ENCODE measurements at places on chromosomes 1 and 21.

DNA sequence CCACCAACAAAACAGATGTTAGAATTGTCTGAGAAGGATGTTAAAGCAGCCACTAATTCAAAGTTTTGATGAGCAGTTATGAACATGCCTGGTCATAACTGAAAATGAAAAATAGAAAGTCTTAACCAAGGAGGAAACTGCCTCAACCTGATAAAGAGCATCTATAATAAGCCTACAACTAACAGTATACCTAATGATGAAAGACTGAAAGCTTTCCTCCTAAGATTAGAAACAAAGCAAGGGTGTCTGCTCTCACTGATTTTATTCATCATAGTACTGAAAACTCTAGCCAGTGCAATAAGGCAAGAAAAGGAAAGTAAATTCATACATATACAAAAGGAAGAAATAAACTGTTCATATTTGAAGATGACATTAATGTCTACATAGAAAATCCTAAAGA, 82.0 kb downstream of the KCNK1 start:
- DNase-seq = no peak

- DNase-seq = no peak
Measured at GRCh38 chr1:1391225-1391624, 7.9 kb downstream of the CCNL2 start.

DNA sequence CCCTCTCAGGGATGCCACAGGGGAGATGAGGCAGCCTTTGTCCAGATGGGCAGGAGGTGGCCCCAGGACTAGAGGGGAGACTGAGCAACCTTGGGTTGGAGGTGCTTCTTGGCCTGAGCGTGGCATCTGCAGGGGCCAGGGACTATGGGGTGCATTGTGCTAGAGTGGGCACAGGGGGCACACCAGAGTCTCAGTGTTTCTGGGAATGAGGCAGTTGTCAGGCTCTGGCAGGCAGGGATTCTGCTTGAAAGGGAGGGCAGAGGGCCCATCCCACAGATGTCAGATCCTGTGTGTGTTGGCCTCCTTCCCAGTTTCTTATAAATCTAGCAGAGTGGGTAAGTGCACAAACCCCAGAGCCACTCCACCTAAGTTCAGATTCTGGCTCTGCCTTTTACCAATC, 13.7 kb downstream of the LGR6 start:
- DNase-seq = no peak

DNA sequence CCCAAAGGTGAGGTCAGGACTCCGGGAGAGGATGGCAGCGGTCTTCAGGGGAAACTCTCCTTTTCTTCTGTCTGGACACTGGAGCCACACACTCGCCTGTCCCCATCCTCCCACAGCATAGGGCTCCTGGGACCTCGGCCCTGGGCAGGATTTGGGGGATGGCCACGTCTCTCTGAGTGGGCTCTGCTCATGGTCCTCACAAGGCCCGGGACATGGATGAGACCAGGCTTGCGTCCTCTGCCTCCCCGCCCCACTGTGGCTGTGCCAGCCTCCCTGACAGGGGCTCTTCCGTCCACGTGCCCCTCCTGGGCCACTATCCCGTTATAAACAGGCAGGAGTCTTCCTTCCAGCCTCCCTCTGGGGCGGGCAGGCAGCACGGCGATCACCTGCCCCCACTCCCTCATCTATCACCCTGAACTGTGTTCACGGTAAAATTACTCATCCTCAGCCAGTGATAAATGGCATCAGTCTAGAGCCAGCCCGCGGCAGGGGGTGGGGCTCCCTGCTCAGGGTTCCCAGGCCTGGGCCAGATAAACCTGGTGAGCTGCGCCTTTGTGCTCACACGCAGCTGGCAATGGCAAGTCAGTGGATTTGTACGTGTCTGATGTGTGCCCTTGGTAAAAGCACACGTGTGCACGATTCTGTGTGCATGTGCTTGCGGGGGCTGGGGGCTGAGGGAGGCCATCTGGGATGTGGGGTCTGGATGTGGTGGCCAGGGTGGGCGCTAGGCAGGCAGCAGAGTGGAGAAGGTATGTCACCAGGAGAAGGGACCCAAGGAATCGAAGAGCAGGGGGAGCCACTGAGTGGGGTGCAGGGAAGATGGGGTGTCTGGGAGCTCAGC, 12.6 kb upstream of the SAMD11 start:
- no peak for DNase-seq

DNA sequence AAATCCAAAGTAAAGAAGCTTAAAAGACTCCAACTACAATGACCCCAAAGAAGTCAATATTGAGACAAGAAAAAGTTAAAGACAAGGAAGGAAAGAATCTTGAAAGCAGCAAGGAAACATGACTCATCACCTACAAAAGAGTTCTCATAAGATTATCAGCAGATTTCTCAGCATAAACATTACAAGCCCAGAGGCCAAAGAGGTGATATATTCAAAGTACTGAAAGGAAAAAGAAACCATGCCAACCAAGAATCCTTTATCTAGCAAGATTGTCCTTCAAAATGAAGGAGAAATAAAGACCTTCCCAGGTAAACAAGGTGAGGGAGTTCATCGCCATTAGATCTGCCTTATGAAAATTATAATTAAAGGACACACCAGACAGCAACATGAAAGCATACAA, 49.8 kb downstream of the CSMD2 start:
- DNase-seq = no peak

- DNase-seq = no peak
Measured at GRCh38 chr1:33244809-33245186, 11.5 kb upstream of the ZNF362 start.

DNA sequence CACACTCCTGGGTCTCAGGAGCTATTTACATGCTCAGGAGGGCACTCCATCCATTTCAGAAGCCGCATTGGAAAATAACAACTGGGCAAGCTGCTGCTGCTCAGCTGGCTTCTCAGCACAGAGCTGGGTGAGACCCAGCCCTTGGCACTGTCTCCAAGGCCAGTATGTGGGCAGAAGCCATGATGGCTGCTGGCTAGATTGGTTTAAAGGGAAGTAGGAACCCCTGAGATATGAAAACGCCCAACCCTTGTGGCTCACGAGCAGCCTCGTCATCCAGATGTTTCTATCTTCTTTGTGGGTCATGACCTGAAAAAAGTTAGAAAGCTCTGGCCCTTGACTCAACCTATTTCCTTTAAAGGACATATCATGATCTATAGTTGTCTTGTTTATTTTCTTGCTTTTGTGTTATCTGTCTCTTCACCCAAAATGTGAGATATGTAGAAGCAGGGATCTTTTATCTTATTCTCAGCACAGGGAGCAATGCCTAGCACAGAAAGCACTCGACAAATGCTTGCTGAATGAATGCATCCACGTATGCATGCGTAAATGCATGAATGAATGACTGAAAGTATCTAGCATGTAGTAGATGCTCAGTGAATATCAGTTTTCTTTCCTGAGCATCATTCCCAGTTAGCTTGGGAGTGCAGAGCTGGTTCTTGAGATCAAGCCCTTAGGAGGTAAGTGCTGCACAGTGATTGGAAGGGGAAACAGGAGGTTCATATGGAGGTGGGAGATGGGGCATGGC, 11.6 kb downstream of the MYBPH start:
- no peak for DNase-seq

GRCh38 chr1:13797397-13797796, 97.4 kb downstream of the PRDM2 start:
- no peak for DNase-seq

- no peak for DNase-seq
Measured at GRCh38 chr1:183945428-183946319, 91.9 kb downstream of the COLGALT2 start.

DNA sequence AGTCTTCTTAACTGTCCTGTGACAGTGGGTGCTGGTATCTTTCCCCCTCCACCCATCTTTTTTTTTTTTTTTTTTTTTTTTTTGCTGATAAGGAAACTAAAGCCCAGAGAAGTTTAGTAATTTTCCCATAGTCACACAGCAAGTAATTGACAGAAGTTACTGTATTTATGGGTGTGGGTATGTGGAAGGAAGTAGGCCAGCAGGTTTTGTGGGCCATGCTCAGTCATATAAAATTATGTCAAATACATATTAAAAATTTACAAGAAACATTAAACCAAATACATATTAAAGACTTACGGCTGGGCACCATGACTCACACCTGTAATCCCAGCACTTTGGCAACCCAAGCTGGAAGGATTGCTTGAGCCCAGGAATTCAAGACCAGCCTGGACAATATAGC, 51.5 kb downstream of the KAZN start:
- DNase-seq = no peak

- DNase-seq = no peak
Measured at GRCh38 chr21:45278156-45278911, 9.4 kb downstream of the POFUT2 start.

DNA sequence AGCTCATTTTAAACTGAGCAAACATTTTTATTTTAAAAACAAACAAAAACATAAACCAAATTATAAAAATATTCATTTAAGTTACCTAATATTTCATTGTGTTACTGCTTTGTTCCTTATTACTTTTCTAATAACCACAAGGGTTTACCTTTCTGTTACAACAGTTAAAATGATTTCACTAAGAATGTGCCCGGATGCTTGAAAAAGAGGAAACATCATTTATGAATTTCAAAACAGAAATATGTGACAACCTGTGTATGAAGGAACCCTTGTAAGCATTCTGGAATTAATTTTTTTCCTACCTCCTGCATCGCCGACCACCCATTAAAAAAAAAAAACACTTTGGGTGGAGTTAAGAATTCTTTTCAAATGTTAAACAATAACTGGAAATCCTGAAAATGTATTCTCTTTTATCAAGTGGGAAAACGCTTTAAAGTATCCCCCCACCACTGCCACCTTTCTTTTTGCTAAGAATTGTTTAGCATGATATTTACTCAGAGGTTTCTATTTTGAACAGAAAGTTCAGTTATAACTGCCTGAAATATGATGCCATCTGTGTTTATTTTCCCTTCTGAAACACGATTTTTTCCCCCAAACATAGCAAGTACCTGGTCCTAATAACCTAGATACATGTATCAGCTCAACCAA, 9.1 kb downstream of the CYYR1 start:
- DNase-seq = no peak

GRCh38 chr21:37421306-37421705, 54.7 kb downstream of the DYRK1A start:
- DNase-seq = no peak

GRCh38 chr1:156076609-156077429, 5.4 kb downstream of the MEX3A start:
- no peak for DNase-seq

DNA sequence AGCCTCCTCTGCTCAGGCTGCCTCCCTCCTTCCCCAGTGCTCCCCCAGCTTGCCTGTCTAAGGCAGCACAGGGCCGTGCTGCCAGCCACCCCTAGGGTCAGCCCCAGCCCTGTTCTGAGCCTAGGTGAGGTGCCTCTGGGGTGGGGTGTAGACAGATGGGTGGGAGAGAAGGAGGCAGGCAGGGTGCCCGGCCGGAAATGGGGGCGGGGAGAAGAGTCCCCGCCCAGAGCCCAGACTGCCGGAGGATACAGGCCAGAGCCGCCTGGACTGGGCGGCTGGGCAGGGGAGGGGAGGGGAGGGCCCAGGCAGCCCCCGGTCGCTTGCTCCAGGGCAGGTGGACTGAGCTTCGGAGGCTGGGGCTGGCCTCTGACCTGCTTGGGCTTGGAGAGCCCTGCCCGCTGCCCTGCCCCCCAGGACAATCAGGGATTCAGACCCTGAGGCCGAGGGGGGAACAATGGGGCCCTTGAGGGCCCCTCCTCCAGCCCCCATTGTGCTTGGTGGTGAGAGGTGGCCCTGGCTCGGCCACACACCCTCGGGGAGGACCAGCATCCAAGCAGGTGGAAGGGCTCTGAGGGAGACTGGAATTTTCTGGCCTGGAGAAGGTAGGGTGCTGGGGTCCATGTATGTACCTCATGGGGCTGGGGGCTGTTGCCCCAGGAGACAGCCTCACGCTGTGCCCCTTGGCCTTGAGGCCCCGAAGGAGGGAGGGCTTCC, at the start of gene GJC2:
Gene GJC2 (plus strand): TSS at position 525 of the 714 bp plus-strand sequence. CDS start 7,829 bp downstream, outside the sequence.
- no peak for DNase-seq

DNA sequence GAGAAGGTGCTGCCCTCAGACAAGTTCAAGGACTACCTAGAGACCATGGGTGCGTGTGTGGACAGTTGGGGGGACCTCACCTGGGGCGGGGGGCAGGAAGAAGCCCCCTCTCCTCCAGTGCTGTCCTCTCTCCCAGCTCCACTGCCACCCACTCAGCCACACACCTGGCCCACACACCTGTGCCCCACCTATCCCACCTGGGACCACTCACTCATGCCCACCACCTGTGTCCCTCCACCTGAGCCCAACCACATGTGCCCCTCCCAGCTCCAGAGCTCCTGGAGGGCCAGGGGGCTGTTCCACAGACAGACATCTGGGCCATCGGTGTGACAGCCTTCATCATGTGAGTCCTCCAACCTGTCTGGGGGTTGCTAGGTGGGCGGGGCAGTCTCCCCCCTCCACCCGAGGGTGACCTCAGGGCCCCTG, 29.0 kb downstream of the TRIM11 start:
- no peak for DNase-seq

GRCh38 chr1:223712850-223713474, 623 bp downstream of the CAPN2 start:
- DNase-seq = no peak

- peak; percentile 21 for DNase-seq
Measured at GRCh38 chr1:50368179-50369007, 54.9 kb downstream of the DMRTA2 start.

GRCh38 chr1:231039161-231040018, 664 bp downstream of the FAM89A start:
- DNase-seq = no peak

GRCh38 chr1:228263636-228264035, 55.8 kb downstream of the OBSCN start:
- DNase-seq = no peak

DNA sequence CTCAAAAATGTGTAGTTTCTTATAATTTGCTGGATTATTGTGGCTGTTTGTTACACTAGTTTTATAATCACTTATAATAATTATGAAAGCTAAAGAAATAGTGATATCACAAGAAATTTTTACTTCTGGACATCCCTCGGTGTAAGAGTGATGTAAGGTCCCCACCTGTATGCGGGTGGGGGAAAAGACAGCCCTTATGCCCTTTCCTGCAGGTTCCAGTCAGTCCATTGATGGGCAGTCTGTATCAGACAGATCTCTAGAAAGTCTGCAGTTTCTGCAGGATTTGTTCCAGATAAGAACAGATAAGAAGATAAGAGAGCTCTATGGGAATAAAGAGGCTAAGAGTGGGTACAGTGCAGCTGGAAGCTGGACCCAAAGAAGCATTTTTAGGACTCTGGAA, 89.3 kb downstream of the NTNG1 start:
- DNase-seq = no peak

DNA sequence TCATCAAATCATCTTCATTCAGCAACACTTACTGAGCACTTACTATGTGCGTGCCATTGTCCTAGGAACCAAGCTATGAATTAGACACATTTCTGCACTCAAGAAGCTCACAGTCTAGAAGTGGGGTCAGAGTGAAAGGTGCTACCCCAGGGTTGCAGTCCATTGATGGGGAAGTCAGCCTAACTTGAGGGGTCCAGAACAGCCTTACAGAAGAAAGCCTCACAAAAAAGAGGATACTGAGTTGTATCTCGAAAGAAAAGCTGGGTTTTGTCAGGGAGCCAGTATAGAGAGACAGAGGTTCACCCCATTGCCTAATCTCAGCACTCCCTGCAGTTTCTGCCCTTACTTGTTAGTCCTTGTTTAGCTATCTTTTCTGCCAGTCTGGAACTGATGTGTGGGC, 153.1 kb upstream of the JUN start:
- no peak for DNase-seq

Measured in HCT116 (cell line).